ENCODE measurements at places on chromosomes 6 and 20. TPM values are rescaled to one million over a fixed set of nuclear protein-coding genes. Genes with fewer than 3 reads are reported as not detected.

DNA sequence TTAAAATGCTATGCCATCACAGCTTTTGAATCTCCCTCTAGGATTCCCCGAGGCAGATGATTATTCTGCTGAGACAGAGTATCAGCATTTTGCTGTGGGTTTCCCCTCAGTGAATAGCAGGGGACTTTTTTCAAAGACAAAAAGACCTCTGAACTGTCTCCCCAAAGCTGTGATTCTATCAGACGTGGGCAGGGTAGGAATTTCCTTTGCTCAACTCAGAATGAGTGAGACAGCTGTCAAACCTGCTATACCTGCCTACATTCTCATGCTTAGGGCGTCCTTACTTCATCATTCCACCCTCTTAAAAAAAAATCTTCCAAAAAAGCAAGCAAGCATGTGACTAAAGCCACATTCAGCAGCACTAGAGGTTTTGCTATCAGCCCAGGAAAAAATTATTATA lies 147.6 kb upstream of the FAM83B start:
- no peaks in the 10 kb centered on the region for H3K4me1 ChIP-seq
- H3K36me3 ChIP-seq, result no peaks in the 10 kb centered on the region
- no peak overlapping the region for H3K27ac ChIP-seq
- no peak for DNase-seq
- H3K4me3 ChIP-seq, result no peak overlapping the region

GRCh38 chr6:130178692-130179091 lies 44.1 kb downstream of the SAMD3 start:
- DNase-seq, result no peak
- no peak overlapping the region for H3K4me3 ChIP-seq
- H3K4me1 ChIP-seq, result no peaks in the 10 kb centered on the region

RBPJL gene
- total RNA-seq, result not detected

ZNF831 gene
- 1.0 TPM for total RNA-seq

HSD17B8 gene
- 14.7 TPM for total RNA-seq

COL21A1 gene
- 15.6 TPM for total RNA-seq

GPLD1 gene
- 3.1 TPM for total RNA-seq

Data from upper lobe of right lung (tissue), 1 donor.